ENCODE measurements at places on chromosomes 16 and 17. TPM values are rescaled to one million over a fixed set of nuclear protein-coding genes. Genes with fewer than 3 reads are reported as not detected.

Gene C16orf54
- not detected for total RNA-seq

Gene PRSS8
- total RNA-seq, result 1.2 TPM

Gene TPSAB1
- total RNA-seq, result not detected

Gene BCL6B
- not detected for total RNA-seq

Gene OR2C1
- not detected for total RNA-seq

Gene TP53TG3
- not detected for total RNA-seq

Gene HES7
- total RNA-seq, result 4.7 TPM

Gene MYH2
- not detected for total RNA-seq

Gene GPR139
- not detected for total RNA-seq

Gene PTGES3L
- total RNA-seq, result 0.69 TPM

Gene ASPHD1
- total RNA-seq, result 23.7 TPM

Gene SRCIN1
- total RNA-seq, result 2.4 TPM

Gene DPEP1
- total RNA-seq, result 1.0 TPM

Gene EVPLL
- not detected for total RNA-seq

Gene PIPOX
- 0.35 TPM for total RNA-seq

Gene FBXO39
- not detected for total RNA-seq

Gene VTN
- 21.8 TPM for total RNA-seq

Gene LGALS9B
- total RNA-seq, result not detected

Gene SLC2A4
- total RNA-seq, result 0.20 TPM

Gene CYLD
- total RNA-seq, result 17.1 TPM

Gene PPP1R1B
- total RNA-seq, result not detected

Gene MC1R
- total RNA-seq, result 7.1 TPM

Gene CLEC3A
- not detected for total RNA-seq

Gene CTRB1
- not detected for total RNA-seq

Gene KRT12
- not detected for total RNA-seq

Gene ZNF423
- 0.07 TPM for total RNA-seq

Gene VWA3A
- not detected for total RNA-seq

Gene TBC1D3E
- not detected for total RNA-seq

Gene ZG16
- total RNA-seq, result not detected

Gene TNFRSF17
- not detected for total RNA-seq

Gene TMEM100
- not detected for total RNA-seq

Gene MT1H
- not detected for total RNA-seq

Gene KRTAP3-2
- total RNA-seq, result not detected

Gene FKBP10
- 98.5 TPM for total RNA-seq

Gene C16orf86
- 0.45 TPM for total RNA-seq

Gene KRT23
- total RNA-seq, result not detected

Gene DNAAF8
- total RNA-seq, result 1.3 TPM

Gene HOXB4
- total RNA-seq, result 0.16 TPM

Gene KRTAP3-1
- not detected for total RNA-seq

Gene NPLOC4
- total RNA-seq, result 101 TPM

Measured in A549 treated with ZK216348 at 1 μM for 4 hours (cell line).